Suprapubic skin (tissue), 4 donors: ENCODE measurements at places on chromosomes 2 and 18. TPM values are rescaled to one million over a fixed set of nuclear protein-coding genes. Genes with fewer than 3 reads are reported as not detected.

DNA sequence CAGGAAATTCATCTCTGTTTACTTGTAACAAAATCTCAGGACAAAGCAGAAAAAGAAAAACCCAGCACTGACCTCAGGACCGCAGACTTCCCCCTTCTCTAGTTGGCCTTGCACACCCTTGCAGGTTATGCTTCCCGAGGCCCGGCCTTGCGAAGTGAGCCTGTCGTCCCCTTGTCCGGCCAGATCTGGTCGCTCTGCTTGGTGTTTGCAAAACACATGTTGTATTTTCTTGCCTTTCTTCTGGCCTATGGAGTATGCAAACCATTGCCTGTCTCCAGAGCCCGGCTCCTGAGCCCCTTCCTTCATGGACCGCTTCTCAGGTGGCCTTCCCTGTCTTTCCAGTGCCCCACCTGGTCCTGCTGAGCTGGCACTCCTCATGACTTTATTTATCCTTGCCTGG lies 4.8 kb downstream of the IMPA2 start:
- DNase-seq = no peak

DNA sequence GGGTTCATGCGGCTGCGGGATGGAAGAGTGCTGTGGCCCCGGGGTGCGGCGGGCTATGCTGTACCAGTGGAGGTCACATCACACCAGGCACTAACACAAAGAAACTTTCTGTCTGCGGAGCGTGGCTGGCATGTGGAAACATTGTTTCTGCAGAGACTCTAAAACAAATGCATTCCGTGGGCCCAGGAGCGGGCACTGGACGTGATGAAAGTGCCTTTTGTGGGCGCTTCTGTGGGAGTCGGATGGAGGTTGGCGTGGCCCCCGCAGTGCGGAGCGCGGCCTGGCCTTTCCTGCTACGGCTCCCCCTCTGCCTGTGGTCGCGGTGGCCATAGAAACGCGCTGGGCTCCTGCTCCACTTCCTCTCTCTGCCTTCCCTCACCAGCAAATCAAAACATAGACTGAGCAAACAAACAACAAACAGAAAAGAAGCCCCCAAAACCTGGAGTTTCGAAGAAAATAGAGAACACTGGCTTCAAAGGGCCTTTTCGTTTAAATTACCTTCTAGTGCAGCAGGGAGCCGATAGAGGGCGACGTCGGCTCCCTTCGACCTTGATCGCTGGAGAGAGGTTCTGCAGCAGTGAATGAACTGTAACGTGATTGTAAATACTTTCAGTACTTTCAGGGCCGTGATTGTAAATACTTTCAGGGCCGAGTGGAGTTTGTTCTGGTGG lies 51.4 kb downstream of the KIF5C start:
- no peak for DNase-seq

DNA sequence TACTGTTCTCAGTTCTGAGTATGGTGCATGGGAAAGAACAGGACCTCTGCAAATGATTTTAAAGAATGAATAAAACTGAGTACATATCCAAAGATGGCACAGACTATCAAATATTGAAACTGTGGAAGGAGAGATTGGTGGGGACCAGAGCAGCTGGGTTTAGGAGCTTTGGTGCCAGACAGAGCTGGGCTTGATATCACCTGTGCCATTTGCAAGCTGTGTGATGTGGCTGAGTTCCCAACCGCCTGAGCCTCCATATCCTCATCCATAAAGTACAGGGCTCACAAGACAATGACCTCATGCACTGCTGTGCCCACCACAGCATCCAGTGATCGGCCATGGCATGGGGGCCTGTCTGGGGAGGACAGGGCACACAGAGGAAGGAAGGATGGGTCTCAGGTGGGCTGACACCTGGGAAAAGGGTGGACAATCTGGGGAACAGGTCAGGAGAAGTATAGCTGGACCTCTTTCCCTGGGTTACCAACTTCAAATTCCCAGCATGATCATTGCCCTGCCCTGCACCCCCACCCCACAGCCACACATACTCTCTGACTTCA lies 83.9 kb upstream of the RAB6C start:
- DNase-seq = no peak

DNA sequence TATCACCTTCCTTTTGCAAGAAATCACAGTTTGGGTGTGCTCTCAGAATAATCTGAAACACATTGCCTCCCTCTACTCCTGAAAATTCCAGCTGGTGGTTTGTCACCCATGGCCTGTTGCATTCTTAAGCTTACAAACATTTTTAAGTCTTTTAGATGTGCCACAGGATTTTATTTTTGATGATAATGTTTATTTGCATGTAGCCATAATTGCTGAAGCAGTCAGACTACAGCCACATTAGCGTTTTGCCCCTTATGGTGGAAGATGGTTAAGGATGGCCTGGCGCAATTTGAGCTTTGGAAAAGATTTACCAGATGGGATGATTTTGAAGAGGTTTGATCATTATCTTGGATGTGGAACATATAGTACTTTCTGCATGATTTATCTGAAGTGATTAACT lies 439.5 kb downstream of the MEIS1 start:
- no peak for DNase-seq

DNA sequence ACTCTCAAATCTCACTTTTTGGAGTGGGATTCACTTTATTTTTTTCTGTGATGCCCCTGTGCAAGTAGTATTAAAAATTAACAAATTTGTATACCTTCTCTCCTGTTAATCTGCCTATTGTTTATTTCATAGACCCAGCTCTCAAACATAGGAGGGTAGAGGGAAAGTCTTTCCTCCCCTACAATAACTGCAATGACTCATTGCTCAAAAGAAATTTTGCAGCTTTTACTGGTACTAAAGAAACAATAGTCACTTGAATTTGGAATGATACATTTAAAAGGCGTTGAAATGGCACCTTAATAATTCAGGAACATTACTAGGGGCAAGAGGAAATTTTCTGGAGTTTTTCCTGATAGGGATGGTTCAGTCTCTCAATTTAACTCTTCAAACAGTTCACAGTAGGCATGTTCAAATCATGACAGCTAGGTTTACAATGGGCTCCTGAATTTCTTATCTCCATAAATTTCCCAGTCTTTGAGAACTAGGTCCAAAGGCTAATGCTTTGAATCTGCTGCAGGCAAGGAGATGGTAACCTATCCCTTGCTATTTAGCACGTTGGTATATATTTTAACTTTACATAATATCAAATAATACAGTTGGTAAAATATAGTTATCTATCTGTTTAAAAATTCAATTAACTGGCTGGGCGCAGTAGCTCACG lies 88.8 kb downstream of the CHN1 start:
- no peak for DNase-seq

DNA sequence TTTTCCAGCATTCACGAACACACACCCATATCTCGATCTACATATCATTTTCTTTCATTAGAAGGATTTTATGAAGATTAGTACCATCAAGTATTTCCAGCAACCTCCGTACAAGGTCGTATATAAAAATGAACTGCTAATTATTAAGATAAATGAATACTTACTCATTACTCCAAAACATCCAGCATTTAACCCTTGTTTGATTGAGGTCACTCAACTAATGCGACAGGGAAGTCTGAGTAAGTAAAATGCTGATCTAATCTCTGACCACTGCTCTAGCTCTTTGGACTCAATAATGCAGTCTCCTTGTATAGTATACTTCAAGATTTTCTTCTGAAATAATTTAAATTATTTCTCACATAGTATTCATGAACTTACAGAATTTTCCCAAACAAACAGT lies 2.0 kb downstream of the ABHD3 start:
- DNase-seq = no peak

GRCh38 chr18:5214583-5215351 lies 17.7 kb upstream of the AKAIN1 start:
- no peak for DNase-seq

DNA sequence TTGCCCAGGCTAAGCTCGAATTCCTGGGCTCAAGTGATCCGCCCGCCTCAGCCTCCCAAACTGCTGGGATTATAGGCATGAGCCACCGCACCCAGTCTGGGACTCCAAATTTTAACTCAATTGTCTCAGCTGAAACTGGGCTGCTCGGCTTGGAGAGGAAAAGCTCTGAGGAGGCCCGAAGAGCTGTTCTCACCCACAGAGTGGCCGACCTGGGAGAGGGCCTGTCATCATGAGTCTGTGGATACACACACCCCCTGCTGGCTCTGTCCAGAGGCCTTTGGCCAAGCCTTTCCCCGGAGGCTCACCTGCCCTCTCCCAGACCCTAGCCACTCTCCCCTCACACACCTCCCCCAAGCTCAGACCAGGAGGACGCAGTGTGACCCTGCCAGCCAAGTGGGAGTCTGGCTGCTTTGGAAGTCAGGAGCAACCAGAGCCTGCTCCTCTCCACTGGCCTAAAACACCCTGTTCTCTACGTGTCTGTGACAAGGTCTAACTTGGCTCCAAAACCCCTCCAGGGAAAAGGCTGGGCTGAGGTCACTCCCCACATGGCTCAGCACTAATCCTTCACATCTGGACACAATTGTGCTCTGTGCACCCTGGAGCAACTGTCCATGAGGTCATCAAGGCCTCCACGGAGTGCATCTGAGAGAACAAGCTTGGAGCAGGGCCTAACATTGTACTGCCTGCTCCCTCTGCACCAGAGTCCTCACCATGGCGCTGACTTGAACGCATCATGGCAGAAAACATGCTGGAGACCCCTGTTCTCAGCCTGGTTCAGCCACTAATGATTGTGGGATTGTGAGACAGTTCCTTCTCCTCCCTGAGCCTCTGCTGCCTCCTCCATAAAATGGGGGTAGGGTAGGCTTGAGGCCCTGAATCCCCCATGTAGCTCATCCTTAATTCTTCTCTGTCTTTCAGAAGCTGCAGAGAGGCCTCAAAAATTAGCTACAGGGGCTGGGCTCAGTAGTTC lies 49.9 kb upstream of the RAB6C start:
- DNase-seq = no peak

- no peak for DNase-seq
Observed at GRCh38 chr2:164657129-164657528, 35.8 kb upstream of the GRB14 start.

DNA sequence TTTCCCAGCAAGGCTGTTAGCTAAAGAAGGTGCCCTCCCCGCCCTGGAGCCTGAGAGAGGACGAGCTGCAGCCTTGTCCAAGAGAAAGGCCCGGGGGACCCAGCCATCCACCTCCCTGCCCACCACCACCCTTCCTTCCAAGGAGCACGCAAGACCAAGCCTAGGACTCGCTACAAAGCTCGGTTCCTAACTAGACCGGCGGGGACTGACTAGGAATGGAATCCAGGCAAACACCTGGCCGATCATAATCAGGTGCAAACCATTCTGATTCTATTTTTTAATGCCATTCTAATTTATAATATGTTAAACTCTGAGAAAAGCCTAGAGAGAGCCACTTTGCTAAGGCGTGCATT lies 19.7 kb upstream of the TUBB6 start:
- no peak for DNase-seq

- DNase-seq = no peak
Observed at GRCh38 chr2:122077114-122077513, 321.7 kb downstream of the TSN start.

DNA sequence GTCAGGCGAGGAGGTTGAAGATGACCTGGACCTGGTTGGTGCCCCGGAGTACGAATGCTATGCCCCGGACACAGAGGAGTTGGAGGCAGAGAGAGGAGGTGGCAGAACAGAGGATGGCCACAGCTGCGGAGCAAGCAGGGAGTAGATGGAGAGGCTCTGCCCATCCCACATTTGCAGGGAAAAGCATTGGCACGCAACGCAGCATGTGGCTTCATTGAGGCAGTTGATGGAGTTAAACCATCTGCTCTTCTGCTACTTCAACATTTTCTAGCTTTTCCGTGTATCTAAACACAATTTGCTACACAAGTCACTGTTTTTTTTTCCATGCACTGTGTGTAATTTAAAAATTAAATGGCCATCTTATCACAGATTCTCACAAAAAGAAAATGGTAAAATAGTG lies 11.8 kb downstream of the RBFA start:
- DNase-seq = no peak

- DNase-seq = no peak
Observed at GRCh38 chr2:5538772-5539171, 153.4 kb upstream of the SOX11 start.

GRCh38 chr2:79612999-79613398 lies 100.1 kb downstream of the CTNNA2 start:
- no peak for DNase-seq

Gene STARD6
- not detected for total RNA-seq

Gene GRP
- total RNA-seq = not detected

Gene SAG
- total RNA-seq = not detected

Gene PPM1G
- 37.4 TPM for total RNA-seq
